H7 (cell line): ENCODE measurements at places on chromosomes 2 and 18. TPM values are rescaled to one million over a fixed set of nuclear protein-coding genes. Genes with fewer than 3 reads are reported as not detected.

GRCh38 chr18:21451851-21452250, 148.7 kb downstream of the ESCO1 start:
- no peak for DNase-seq

- DNase-seq: no peak
Measured at GRCh38 chr2:84963692-84964405, 7.1 kb upstream of the KCMF1 start.

GRCh38 chr2:3503483-3503882, 15.8 kb downstream of the ADI1 start:
- no peak for DNase-seq

DNA sequence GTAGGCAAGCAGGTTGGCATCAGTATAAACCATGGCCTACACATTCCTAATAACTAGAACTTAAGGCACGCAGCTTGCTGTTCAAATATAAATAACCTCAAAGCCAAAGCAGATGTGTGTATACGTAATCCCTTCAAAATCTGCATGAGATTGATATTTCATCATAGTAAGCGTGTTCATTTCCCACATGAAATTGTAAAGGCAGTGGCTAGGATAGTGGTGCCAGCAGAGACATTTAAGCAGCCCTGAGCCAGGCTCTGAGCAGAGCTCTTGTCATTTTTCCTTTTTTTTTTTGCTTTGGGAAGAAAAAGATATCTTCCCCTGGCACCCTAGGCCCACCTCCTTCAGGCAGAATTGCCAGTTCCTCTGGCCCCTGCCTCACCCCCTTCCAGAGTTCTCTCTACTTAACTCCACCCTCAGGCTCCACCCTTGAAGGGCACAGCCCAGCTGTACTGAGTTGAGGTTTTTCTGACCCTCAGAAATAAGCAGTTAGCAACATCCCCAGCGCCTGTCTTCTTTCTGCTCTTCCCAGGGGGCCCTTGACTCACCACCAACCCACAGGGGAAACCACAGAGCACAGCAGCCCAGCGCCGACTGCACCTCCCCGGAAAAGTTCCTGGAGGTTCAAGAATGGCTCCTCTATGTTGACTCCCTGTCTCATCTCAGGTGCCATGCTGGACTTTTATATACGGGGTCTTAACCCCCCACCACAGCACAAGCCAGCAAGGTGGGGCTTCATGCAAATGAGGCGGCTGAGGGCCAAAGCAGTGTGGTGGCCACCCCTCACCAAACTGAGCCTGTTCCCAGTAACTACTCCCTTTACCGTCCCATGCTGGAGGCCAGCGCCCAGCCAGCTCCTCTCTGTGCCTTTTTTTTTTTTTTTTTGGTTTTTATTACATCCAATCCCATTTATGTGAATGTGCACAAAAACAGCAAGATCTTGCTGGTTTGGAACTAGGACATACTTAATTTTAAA, 84.7 kb downstream of the EHD3 start:
- DNase-seq: no peak

The EMILIN2 gene
- 15.2 and 20.6 TPM in 2 replicates for total RNA-seq

DNA sequence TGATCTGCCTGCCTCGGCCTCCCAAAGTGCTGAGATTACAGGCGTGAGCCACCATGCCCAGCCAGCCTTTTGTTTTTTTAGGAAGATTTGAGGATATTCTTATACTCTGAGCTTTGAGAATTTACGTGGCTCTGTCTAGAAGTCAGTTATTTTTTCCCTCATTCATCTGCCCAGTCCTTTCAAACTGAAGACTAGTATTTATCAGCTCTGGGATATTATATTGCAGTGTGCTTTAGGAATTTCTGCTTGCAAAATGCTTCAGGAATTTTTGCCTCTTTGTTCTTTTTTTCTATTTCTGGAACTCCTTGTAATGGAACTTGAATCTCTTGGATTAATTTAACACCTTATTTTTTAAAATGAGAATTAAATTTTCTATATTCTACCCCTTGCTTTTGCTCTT, 22.6 kb downstream of the ACSL3 start:
- no peak for DNase-seq

- DNase-seq: peak; percentile 95
Measured at GRCh38 chr2:172172513-172173173, 69.9 kb upstream of the DLX2 start.

- no peak for DNase-seq
Measured at GRCh38 chr2:204452464-204453023, 92.7 kb upstream of the PARD3B start.
